NCI-H226 (cell line): ENCODE measurements at places on chromosomes 6 and 20.

DNA sequence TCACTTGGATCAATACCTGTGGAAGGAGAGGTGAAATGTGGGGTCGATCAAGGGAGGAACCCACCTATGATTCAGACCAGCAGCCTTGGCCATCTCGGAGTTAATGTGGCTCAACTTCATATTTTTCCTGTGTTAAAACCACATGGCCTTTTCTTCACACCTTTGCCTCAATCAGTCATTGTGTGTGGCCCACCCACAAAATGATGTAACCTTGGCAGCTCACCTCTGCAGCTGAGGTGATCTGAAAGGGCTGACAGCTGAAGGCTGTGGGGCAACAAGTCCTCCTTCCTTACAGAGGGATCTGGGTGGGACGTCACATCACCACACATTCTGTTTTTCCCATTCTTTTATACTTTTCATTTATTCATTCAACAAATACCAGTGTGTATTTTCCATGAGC is 357.1 kb upstream of the HSF2 start:
- DNase-seq = no peak

DNA sequence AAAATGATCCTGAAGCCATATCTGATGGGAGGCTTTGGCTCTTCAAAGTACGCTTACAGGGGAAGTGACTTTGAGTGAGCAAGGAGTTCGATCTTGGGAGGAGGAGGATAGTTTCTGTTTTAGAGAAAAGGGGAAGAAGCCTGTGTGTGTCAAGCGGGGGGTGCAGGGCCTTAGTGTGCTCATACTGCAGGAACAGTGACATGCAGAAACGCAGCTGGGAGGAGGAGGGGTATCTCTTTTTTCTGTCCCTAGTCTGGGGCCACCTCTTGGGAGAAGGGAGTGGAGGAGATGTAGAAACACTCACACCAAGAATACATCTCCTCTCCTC is 19.8 kb downstream of the SIRPD start:
- DNase-seq = no peak

GRCh38 chr6:31879901-31880300 is 1.1 kb upstream of the SLC44A4 start:
- no peak for DNase-seq

DNA sequence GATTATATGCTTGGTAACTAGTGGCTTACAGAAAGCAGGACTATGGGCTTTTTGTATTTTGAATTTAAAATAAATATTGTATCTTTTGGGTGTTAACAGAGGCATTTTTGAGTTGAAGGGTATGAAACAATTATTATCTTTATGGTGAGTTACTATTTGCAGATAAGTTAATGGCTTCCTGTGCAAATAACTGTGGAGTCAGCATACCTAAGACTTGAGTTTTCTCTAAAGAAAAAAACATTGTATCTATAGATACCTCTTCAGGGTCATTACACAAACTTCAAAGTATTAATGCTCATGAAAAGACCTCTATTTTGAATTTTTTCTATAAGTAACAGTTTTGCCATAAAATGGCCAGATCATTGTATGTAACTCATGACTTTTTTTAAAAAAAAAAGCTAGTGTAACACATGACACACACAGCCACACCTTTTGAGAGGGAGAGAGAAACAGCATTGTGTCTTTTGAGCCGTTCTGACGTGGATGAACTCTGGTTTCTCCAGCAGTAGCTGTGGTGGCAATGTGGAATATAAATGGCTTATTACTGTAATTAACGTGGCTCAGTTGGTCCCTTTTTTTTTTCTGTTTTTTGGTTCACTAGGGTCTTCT is 36.3 kb downstream of the PLEKHG1 start:
- DNase-seq = no peak

DNA sequence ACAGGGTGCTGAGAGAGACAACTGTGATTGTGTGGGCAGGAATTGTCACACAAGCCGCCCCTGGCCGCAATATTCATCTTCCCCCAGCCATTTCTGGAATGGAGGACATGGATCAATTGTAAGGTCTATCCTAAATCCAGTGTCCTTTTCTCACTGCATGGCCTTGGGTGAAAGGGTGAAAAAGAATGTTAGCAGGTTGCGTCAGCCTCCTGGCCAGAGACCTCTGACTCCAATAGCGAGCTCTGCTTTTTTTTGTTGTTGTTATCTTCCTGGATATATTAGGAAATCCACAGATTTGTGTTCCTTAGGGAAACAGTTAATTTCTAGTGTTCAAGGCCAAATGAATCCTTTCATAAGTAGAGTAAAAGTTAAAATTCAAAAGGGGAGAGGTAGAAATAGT is 47.1 kb upstream of the CD83 start:
- DNase-seq = no peak

GRCh38 chr20:48205786-48206185 is 420.5 kb upstream of the SULF2 start:
- no peak for DNase-seq

DNA sequence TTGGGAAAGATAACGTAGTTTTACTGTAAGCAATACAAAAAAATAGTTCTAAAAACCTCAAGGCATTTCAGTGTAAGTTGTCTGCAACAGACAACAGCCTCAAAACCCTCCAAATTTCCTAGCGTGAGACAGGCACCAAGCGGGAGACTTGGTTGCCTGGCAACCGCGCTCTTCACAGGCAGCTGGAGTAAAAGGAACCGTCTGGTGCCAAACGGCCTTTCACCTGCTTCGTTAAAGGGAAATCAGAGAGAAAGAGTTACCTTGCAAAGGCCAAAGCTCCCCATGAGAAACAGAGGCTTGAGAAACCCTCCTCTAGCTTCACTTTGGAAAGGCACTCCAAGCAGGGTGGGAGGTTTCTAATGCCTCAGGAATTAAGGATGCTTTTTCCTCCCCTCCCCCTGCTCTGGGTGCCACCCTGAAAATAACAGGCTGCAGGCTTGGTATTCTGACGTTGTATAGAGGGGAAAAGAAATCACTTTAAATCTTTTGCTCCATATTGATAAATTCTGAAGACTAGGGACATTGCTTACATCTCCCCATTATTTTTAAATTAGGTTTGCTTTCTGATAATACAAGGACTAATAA is 129.7 kb upstream of the UFL1 start:
- no peak for DNase-seq

- DNase-seq = no peak
Observed at GRCh38 chr6:41531591-41532582, 14.3 kb upstream of the FOXP4 start.

- DNase-seq = no peak
Observed at GRCh38 chr6:108884211-108885059, 36.2 kb downstream of the ARMC2 start.

- DNase-seq = no peak
Observed at GRCh38 chr6:16637635-16638034, 123.6 kb downstream of the ATXN1 start.
